Dermis microvascular lymphatic vessel endothelial cell (primary cell): ENCODE measurements at places on chromosomes 3 and 15. TPM values are rescaled to one million over a fixed set of nuclear protein-coding genes. Genes with fewer than 3 reads are reported as not detected.

DNA sequence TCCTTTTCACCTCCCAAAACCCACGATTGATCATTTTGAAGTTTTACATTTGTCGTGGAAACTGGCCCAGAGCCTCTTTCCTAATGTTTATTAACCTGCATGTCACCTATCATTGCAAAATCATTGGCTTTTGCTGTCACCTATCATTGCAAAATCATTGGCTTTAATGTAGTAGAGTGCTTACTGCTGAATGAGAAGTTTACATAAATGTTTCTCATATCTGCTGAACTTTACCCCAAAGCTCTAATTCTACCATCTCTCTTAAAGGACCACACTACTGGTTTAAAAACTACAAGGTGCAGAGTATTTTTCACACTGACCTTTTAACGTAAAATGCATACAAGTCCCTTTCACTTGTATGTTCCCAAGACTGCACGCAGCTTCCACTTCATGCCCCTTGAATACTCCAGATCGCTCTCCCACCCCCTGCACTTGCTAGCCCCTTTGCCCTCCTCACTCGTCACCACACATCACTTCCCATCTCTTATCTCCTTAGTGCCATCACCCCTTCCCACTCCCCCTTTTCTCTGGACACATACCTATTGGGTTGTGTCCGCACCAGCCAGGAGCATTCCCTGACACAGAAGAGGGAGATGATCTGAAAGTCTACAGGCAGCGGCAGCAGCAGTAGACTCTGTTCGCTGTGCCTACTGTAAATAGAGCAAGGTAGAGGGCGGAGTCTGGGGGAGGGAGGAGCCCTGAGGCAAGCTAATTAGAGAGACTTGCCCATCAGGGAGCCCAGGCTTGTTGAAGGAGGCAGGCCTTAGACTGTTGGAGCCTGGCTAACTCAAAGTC, 30.2 kb upstream of the ATOSA start:
- no peak for DNase-seq

DNA sequence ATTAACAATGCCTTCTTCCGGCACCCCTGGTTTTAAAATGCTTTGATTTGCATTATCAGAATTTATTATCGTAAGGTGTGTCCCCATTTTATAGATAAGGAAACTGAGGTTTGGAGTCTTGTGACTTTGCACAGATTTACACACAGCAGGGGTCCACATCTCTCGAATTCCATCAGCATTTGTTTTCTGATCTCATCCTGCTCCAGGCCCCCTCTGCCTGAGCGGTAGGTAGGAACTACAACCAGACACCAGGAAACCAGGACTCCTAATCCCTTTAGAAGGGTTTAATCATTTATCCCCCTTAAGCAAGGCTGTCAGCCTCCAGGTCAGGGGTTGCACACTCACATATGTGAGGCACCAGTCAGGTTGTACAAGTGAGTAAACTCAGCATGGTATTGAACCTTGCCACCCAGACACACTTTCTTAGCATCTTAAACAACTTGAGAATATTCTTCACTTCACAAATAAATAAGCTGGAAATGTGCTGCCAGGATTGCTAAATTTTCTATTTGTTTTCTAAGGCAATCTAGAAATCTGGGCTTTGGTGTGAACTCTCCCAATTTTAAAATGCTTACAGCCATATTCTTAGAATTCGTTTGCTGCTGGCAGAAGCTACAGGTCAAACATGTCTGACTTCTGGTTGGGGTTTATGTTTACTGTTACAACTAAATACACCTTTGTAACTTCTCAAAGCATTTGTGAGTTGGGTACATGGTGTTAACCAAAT, 31.7 kb upstream of the CMTM7 start:
- no peak for DNase-seq

DNA sequence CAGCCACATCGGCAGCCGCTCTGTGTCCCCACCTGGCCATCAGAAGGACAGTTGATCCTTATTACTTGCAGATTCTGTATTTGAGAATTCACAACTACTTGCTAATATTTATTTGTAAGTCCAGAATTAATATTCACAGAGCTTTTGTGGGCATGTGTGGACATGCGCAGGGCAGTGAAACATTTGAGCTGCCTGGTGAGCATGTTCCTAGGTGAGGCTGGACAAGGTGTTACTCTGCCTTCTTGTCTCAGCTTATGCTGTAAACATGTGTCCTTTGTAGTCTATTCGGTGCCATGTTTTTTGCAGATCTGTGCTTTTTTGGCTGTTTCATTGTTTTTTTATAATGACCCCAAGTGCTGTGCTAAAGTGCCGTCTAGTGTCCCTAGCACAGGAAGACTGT, 15.6 kb downstream of the FAH start:
- DNase-seq: no peak

DNA sequence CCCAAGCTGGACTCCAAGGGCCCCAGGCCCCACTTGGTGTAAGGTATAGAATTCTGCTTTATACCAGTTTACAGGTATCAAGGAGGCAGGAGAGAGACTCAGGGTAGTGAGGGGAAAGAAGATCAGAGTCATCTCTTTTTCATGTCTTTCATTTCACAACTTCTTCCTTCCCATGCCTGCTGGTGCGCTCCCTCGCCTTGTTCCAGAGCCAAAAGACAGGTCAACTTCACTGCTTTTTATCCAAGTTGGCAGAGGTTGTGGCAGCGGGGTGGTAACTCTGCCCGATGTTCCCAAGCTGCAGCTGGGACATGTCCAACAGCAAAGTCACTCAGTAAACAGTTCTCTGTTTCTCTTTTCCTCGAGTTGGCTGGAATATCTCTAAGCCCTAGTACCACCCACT, 86.3 kb upstream of the TCF12 start:
- no peak for DNase-seq

GRCh38 chr3:170417090-170417489, 1.6 kb upstream of the CLDN11 start:
- no peak for DNase-seq

- DNase-seq: no peak
Measured at GRCh38 chr3:90056281-90057032, 949.0 kb downstream of the EPHA3 start.

- DNase-seq: no peak
Measured at GRCh38 chr15:43102187-43102586, 3.7 kb downstream of the UBR1 start.

PARP3 gene
- 5.6 and 6.7 TPM in 2 replicates for total RNA-seq

MST1R gene
- 0.13 TPM in 2 replicates for total RNA-seq

DNA sequence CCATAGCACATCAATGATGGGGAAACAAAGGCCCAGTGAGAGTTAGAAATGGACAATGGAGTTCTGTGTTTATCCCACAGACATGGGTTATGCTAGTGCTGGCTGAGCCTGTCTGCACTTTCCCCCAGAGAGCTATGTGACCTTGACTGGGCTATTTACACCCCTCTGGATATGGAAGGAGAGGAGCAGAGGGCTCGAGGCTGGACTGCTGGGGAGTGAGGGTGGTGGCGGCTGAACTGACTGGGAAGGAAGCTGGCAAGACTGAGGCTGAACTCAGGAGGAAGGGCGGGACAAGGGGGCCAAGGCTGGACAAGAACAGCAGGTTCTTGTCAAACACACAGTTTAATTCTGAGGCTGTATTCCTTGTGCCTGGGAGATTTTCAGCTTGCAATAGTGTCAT, 10.8 kb upstream of the INSYN1 start:
- no peak for DNase-seq

C3orf70 gene
- 3.5 and 4.2 TPM in 2 replicates for total RNA-seq

DNA sequence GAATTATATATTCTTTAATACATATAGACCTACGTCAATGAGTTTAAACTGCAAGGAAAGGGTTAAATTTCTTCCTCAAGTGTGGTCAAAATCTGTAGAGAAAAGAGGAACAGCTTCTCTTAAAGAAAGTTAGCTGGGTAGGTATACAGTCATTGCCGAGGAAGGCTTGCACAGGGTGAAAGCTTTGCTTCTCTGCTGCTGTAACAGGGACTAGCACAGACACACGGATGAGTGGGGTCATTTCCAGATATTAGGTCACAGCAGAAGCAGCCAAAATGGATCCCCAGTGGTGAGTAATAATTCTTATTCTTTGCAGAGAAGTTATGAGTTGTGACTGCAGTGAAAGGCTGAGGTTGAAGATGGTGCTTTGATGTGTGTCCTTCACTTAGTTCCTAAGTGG, at the start of gene CD86:
CD86 (plus strand) TSS at position 148 of the 400 bp plus-strand sequence; CDS start at position 276, 128 bp downstream.
- no peak for DNase-seq
